ENCODE measurements at places on chromosomes 2 and 18. TPM values are rescaled to one million over a fixed set of nuclear protein-coding genes. Genes with fewer than 3 reads are reported as not detected.

DNA sequence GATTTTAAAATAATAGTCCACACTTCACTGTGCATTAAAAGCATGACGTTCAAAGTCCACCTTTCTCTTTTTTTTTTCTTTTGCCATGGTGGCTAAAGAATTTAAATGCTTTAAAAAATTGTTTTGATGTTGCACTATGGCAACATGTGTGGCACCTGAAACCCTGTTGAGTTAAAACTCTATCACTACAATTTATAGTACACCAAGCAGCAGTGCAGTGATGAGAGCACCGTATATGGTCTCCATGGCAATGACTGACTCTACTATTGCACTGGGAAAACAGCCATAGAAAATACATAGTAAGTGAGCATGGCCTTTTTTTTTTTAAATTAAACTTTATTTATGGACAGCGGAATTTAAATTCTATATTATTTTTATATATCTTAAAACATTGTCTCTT, 298.8 kb downstream of the FIGN start:
- DNase-seq = no peak

DNA sequence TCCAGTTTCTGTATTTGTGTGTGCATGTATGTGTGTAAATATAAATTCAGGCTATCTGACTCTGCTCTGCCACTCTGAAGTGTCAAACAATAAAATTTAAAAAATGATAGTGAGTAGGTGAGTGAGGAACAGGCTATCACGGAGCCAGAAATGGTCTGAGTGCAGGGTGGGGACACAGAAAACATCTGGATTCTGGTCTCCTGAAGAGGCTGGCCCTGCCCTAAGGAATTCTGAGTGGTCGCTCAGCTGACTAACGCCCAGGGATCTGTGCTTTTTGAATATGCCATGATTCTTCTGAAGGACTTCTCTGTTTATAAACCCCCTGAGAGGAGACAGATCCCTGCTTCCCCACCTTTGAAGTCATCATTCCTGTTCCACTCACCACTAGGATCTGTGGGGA, 353.9 kb upstream of the GYPC start:
- DNase-seq = no peak

The MARCO gene
- total RNA-seq = 0.32 TPM

The C2orf81 gene
- total RNA-seq = 0.37 TPM

DNA sequence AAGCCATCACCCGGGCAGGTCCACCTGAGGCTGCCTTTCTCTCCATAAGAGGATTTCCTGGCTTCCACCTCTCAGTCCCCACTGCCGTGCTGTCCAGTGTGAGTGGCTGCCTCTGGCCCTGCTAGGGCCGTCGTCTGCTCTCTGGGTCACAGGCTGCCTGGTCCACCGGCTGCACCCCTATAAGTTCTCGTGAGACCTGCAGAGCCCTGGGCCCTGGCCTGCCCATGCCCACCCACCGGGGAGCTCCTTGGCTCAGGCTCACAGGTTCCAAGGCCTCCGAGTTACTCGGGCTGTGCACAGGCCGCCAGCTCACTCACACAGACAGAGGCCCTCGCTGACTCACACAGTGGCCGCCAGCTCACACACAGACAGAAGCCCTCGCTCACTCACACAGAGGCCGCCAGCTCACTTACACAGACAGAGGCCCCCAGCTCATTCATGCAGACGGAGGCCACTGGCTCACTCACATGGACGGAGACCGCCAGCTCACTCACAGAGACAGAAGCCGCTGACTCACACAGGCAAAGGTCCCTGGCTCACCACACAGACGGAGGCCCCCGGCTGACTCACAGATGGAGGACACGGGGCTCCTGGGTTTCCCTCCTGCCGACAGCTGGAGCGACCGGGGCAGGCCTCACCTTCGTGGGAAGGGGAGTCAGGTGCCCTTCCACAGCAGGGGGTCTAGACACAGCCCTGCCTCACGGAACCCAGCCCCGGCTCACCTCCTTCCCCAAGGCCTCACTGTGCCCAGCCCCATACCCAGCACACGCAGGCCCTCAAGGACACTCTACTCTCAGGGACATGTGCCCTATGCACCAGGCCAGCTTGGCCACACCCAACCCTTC, 334.1 kb upstream of the MYT1L start:
- DNase-seq = peak; percentile 94

- no peak for DNase-seq
Measured at GRCh38 chr2:64466478-64467085, 12.6 kb downstream of the LGALSL start.

- DNase-seq = no peak
Measured at GRCh38 chr2:171855401-171855800, 38.6 kb downstream of the SLC25A12 start.

DNA sequence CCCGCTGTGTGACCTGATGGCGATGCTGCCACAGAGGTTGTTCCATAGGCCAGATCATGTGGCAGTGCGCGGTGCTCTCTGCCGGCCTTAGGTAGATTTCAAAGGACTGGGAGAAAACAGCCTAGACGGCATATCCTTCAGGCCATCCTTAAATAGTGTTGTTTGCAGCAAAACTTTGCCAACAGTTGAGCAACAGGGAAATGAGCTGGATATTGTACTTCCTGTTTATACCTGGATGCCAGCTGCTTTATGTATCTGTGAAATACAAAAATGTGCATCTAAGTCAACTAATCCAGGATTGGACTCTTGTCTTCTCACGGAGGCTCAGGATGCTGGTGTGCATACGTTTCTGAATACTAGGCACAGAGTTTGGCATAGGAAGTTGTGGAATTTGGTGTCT, 107.1 kb downstream of the EML6 start:
- DNase-seq = no peak

The HRH4 gene
- not detected for total RNA-seq

The WNT10A gene
- 0.20 TPM for total RNA-seq

- DNase-seq = no peak
Measured at GRCh38 chr2:71715241-71715750, 261.9 kb downstream of the DYSF start.

- DNase-seq = no peak
Measured at GRCh38 chr18:74152857-74153256, 4.5 kb downstream of the TIMM21 start.

The IMPACT gene
- total RNA-seq = 28.1 TPM

- peak; percentile 35 for DNase-seq
Measured at GRCh38 chr18:57084331-57085271, 62.3 kb upstream of the BOD1L2 start.

The KHK gene
- total RNA-seq = 5.9 TPM

DNA sequence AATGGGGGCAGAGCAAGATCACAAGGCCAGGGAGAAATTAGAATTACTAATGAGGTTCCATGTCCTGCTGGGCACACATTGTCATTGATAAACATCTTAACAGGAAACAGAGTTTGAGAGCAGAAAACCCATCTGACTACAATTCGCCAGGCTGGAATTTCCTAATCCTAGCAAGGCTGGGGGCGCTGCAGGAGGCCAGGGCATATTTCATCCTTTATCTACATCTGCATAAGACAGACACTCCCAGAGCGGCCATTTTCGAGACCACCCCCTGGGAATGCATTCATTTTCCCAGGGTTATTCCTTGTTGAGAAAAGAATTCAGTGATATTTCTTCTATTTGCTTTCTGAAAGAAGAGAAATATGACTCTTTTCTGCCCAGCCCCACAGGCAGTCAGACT, 152.7 kb downstream of the SUCLG1 start:
- no peak for DNase-seq

DNA sequence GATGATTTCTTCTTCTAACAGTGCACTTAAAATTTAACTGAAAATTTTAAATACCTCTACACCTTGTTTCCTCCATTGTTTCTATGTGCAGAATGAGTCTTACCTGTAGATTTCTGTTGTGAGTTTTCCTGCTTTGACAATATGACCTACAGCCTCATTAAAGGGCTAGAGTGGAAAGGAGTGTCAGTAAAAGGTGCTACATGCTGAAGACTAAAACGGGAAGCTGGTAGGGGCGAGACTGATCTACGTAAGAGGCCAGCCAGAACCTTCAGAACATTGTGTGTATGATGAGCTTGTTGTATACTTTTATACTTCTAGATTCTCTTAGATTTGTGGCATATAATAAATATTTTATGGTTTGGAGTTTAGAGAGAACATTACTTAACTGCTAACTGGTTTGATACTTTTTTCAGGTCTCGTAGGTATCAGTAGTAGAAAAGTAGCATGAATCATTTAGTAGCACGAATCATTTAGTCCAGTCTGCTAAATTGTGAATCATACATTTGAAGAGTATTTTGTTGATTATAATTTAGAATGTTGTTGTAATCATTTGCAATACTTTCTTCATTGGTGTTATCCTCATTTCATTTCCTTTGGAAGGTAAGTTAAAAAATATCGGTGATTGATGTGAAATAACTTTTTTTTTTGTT, 14.3 kb downstream of the INSIG2 start:
- peak; percentile 36 for DNase-seq

DNA sequence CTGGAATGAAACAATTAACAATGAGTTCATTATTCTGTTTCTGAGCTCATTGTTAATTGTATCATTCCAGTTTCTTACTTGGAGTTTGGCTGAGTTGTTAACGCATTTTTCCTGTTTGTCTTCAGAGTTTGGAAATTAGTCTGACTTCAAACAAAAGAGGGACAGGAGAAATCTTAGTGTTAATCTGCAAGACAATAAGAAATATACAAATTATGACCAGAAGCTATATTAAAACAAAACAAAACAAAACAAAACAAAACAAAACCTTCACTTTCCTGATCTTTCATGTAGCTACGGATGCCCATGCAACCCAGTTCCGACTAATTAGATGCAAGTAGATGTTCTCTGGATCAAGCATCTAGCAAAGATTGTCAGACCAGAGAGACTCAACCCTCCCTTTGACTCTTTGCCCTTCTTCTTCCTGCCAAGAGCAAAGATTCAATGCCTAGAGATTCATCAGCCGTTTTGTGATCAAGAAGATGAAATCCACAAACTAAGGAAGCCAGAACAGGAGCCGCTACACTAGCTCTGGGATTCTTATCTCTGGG, 686.2 kb upstream of the FSHR start:
- no peak for DNase-seq

GRCh38 chr2:240559286-240559685, 871 bp upstream of the DUSP28 start:
- DNase-seq = no peak

The TLX2 gene
- total RNA-seq = not detected

DNA sequence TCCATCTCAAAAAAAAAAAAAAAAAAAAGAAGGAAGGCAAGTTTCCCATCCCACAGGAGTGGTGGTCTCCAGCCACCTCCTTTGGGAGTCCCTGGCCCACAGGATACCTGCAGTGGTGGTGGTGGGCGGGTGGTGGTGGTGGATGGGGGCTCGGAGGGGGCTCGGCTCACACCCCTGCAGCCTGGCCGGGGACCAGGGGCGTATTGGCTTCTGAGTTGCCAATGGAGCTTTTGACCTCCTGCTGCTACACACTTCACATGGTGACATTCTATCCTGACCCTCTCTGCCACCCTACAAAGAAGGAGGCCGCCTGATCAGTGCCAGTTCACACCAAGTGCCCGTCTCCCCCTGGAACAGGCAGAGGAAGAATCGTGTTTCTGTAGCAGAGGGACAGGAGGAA, 119.6 kb downstream of the NFATC1 start:
- no peak for DNase-seq

DNA sequence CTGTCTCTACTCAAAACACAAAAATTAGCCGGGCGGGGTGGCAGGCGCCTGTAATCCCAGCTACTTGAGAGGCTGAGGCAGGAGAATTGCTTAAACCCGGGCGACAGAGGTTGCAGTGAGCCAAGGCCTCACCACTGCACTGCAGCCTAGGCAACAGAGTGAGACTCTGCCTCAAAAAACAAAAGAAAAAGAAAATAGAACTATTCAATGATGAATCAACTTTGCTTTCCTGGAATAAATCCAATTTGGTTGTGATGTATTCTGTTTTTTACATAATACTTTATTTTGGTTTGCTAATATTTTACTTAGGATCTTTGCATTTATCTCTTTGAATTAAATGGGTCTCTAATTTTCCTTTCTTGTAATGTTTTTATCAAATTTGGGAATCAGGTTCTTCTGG, 86.3 kb upstream of the MBOAT2 start:
- no peak for DNase-seq

DNA sequence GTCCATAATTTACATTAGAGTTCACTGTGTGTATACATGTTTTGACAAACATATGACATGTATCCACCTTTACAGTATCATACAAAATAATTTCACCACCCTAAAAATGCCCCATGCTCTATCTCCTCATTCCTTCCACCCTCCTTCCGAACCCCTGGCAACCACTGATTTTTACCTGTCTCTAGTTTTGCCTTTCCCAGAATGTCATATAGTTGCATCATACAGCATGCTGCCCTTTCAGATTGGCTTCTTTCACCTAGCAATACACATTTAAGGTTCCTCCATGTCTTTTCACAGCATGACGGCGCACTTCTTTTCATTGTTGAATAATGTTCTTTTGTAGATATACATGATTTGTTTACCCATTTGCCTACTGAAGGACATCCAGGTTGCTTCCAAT, 10.4 kb downstream of the LRPPRC start:
- DNase-seq = no peak

DNA sequence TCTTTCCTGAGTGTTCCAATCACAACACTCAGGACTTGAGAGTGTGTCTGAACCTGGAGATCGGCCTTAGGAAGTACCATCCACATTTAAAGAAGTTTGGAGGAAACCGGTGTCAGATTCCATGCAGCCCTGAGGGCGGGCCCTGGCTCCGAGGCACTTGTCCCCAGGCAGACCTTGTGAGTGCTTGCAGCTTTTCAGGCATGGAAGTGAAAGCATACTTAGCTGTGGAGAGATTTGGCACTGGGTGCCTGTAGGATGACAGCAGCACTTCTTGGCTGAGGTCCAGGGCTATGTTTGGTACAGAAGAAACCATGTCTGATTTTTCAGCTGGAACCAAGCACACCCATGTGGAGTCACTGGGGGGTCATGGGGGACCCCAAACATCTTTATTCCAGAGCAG, 230.8 kb downstream of the SEPTIN10 start:
- DNase-seq = peak; percentile 13

DNA sequence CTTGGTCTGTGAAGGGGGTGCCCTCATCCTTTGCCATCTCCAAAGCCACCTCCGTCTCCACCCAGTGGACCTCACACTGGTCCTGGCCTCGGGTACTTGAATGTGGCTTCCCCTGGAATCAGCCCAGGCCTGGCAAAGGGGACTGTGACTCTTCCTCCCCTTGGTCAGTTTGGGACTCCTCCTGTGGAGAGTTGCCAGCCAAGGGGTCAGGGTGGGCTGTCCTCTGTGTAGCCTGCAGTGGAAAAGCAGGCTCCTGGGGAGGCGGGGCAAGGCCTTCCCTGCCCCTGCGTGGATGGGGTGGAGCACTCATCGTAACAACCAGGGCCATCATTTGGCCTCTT, 59.8 kb downstream of the INHBB start:
- DNase-seq = no peak

- DNase-seq = no peak
Measured at GRCh38 chr18:77129150-77129551, 3.4 kb downstream of the MBP start.

DNA sequence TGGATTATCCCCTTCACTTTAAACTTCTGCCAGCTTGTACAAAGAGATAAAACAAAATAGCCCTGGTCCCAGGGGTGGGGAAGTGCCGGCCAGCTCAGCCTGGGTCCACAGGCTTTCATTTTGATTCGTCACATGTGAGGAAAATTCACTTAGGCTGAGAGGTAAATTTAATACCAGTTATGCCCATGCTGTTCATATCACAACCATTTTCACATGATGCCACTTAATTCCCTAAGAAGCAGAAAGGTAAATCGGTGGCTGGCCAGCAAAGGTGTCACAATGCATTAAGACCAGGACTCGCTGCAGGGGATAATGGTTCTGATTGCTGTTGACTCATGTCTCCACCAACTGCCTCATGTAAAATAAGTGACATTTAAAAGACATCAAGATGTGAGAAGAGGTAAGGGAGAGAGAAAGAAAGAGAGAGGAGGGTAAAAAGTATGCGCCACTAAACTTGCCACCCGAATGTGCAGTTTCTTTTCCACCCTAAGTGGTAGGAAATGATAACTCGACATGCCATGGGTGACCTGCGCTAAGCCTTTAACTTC, 261.0 kb upstream of the SIX3 start:
- no peak for DNase-seq
